ENCODE measurements at places on chromosomes 11 and 22.

GRCh38 chr11:117439256-117439655 lies 111.6 kb downstream of the CEP164 start:
- DNase-seq: no peak

DNA sequence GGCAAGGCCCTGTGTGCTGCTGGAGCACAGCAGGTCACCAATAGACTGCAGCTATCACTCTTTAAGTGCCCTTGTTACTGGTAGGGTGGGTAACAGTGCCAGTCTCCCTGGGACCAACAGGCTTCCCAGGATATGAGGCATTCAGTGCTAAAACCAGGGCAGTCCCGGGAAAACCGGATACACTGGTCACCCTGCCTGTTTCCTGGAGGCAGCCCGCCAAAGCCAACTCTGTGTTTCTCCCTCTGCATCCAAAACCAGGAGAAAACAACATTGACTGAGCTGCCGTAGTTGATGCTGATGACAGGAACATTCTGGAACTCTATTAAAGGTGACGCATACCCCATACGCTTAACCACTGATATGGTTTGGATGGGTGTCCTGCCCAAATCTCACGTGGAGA lies 149.1 kb downstream of the SHANK2 start:
- DNase-seq: peak; percentile 32

- no peak for DNase-seq
Measured at GRCh38 chr11:70845591-70846041, 406.8 kb downstream of the SHANK2 start.

- DNase-seq: no peak
Measured at GRCh38 chr11:132123449-132123848, 753.0 kb downstream of the NTM start.

DNA sequence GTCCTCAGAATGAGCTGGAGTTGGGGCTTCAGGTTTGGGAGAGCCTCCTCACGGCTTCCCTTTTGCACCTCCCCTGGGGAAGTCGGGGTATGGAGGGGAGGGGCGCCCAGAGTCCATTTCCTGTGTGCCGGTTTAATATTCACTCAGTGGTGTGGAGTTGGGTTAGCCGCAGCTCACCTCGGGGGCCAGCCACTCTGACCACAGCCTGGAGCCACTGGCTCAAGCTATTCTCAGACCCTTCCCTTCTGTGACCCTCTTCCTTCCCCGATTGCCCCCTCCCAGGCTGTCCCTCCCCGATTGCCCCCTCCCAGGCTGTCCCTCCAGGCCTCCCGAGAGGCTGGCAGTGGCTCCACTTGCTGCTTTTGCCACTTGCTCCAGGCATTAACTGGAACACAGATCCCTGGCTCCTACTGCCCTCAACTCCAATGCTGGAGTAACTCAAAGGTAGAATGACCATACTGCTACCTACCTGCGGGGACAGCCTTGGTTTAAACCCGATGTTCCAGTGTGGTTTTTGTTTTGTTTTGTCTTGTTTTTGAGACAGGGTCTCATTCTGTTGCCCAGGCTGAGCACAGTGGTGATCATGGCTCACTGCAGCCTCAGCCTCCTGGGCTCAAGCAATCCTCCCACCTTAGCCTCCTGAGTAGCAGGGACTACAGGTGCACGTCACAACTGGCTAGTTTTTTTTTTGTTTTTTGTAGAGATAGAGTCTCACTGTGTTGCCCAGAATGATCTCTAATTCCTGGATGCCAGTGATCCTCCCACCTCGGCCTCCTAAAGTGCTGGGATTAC lies 29.3 kb downstream of the RPUSD4 start:
- no peak for DNase-seq

DNA sequence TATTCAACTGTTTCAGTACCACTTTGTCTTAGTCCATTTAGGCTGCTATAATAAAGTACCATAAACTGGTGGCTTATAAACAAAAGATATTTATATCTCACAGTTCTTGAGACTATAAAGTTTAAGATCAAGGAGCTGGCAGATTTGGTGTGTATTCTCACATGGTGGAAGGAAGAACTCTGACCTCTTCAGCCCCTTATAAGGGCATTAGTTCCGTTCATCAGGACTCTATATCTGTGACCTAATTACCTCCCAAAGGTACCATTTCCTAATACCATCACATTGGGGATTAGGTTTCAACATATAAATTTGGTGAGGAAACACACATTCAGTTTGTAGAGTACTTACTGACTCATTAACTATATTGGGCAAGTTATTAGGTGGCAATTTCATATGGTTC lies 10.7 kb upstream of the ARL14EP start:
- no peak for DNase-seq

- no peak for DNase-seq
Measured at GRCh38 chr11:64148226-64148916, 17.5 kb downstream of the MACROD1 start.

DNA sequence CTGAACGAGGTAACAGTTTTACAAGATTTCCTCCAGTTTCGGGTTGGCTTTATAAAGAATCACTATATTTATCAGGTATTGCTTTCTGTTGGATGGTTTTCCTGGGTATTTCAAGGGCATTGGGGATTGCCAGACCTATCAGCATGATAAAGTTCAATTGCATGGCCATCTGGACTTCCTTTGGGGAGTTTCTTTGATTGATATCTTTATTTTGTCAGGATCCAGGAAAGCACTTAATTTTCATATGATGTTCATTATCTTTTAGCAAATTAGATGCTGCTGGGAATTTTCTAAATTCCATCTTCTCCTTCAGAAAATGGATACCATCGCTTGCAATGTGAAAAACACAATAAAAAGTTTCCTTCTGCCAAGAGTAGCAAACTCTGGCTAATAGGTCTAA lies 21.2 kb downstream of the RFPL2 start:
- no peak for DNase-seq

- no peak for DNase-seq
Measured at GRCh38 chr11:2805388-2806056, 80.1 kb downstream of the CDKN1C start.

DNA sequence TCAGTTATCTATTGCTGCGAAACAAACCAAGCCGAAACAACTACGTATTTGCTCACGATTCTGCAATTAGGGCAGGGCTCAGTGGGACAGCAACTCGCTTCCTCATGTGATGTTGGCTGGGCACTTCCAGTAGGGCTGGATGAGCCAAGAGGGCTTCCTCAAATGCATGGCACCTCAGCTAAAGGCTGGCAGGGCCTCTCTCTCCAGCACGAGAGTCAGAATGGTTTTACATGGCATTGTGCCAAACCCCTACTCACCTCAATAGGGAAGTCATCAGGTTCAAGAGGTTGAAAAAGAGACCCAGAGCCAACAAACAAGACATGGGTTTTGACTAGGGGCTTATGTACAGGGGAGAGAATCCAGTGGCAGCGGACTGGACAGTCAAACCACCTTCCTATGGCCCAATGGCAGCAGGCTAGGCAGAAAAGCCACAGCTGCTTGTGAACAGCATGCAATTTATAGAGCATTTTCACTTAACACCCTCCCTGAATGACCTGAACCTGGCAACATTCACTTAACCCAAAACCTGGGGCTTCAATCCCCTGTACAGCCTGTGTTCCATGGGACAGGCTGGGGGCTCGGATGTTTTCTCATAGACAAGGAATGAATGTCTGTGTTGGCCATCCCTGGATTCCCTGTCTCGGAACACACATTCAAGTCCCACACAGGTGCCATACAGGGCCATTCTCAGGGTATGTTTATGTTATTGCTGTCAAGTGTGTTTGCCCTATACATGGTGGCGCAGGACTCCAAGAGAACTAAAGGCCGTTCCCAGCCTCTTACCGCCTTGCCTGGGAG lies 154.2 kb upstream of the NAV2 start:
- DNase-seq: no peak

DNA sequence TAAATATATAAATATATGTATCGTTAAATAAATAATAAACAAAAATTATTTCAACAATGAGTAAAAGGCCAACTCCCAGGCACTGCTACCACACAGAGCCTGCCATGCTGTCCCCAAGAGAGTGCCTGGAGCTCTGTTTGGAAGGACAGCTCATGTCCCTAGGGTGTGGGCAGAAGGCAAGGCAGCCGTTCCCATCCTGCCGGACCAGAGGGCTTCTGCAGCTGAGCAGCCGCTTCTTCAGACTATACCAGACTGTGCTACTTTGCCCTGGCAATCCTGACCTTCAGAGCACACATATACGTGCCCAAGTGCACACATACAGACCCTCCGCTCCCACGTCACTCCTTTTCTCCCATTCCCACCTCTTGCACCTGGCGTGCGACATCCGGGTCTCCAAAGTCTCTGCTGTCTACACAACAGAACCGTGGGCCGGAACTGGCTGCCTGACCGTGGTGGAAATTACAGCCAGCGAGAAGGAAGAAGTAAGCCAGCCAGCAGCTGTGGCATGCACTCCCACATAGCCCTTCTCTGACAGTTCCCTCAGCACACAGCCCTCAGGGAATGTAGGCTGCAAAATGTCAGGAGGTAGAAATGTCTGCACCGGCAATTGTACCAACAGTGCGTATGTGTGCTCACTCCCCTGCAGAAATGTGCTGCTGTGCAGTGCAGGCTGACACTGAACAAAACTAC lies 24.0 kb downstream of the PAX6 start:
- no peak for DNase-seq

GRCh38 chr11:123302751-123303195 lies 107.7 kb upstream of the CLMP start:
- peak; percentile 16 for DNase-seq
